Activated CD4-positive, alpha-beta T cell treated with anti-CD3 and anti-CD28 coated beads for 24 hours (primary cell): ENCODE measurements at places on chromosomes 13 and 19.

DNA sequence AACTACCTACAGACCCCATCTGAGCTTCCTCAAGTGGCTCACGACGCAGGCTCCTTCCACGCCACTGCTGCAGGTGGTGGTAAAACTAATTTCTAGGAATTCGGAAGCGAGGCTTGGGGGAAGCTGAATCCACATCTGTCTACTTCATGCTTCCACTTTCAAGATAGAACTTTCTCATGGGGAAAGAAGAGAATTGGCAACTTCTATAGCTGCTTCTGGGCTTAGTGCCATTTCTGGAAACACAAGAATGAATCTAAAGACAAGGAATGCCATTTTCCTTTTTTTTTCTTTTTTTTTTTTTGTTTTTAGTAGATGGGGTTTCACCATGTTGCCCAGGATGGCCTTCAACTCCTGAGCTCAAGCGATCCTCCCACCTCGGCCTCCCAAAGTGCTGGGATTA, 2.8 kb upstream of the NLRP12 start:
- DNase-seq, result no peak

DNA sequence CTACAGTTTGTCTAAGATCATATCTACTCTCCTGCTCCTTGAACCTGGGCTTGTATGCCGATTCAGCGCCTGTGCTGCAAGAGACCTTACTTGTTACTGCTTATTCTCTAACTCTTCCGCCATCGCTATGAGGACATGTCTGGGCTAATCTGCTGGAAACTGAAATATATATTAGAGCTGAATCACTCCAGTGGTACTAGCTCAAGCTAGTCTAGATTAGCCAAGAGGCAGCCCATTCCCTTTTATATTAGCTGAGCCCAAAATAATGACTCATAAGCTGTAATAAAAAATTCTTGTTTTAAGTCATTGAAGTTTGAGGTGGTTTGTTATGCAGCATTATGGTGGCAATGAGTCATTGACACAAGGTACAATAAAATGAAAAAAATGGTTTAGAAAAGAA, 52.8 kb downstream of the SLC6A16 start:
- DNase-seq, result no peak

GRCh38 chr19:2138061-2138728, 13.2 kb downstream of the AP3D1 start:
- DNase-seq, result no peak

- DNase-seq, result no peak
Measured at GRCh38 chr13:33263484-33263883, 22.1 kb downstream of the STARD13 start.

- no peak for DNase-seq
Measured at GRCh38 chr19:17946965-17947784, 14.4 kb downstream of the CCDC124 start.

DNA sequence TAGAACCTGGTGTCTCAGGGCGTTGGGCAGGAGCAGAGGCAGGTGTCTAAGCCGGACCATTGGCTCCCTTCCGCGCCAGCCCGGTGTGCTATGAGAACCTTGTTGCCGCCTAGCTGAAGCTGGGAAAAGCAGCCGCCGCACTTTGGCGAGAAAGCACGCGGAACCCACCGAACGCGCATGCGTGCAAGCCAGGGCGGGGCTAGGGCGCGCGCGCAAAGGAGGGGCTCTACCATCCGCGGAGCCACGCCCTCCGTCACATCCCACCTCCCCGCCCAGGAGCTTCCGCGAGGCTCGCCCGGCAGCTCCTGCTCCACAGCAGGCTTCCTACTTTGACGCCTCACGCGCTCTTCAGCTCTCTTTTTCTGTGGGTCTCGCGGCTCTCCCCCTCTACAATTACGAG, 51.3 kb downstream of the WDR87 start:
- DNase-seq, result peak; percentile 38
